ENCODE measurements at places on chromosomes 12 and 14. TPM values are rescaled to one million over a fixed set of nuclear protein-coding genes. Genes with fewer than 3 reads are reported as not detected.

Gene PTGER2
- total RNA-seq: 3.3 TPM

Gene LMNTD1
- total RNA-seq: not detected

Gene CFAP251
- total RNA-seq: 4.3 TPM

Gene ALX1
- total RNA-seq: not detected

Gene BEGAIN
- not detected for total RNA-seq

DNA sequence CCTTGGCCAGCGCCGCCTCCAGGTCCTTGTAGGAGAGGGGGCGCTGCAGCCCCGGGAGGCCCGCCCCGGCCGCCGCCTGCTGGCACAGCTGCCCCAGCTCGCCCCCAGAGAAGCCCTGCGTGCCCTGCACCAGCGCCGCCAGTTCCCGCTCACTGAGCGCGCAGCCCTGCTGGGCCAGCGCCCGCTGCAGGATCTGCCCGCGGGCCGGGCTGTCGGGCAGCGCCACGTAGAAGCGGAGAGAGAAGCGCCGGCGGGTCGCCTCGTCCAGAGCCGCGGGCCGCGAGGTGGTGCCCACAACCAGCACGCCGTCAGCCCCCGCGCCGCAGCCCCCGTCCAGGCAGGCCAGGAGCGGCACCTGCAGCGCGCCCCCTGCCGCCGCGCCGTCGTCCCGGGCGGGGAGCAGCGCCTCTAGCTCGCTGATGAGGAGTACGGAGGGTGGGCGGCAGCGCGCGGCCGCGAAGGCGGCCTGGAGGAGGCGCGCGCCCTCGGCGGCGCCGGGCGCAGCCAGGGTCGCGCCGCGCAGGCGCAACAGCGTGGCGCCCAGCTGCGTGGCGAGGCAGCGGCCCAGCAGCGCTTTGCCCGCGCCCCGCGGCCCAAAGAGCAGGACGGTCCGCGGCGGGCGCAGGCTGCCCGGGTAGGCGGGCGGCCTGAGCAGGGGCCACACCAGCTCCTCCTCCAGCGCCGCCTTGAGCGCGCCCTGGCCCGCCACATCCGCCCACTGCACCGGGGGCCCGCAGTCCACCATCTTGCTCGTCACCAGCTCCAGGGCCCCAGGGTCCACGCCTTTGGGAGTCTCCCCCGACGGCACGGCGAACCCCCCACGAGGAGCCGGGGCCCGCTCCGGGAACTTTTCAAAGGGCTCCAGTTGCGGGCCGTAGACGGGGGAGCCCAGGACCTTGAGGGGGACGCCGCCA is 27.7 kb downstream of the FIGNL2 start:
- DNase-seq: peak; percentile 98

DNA sequence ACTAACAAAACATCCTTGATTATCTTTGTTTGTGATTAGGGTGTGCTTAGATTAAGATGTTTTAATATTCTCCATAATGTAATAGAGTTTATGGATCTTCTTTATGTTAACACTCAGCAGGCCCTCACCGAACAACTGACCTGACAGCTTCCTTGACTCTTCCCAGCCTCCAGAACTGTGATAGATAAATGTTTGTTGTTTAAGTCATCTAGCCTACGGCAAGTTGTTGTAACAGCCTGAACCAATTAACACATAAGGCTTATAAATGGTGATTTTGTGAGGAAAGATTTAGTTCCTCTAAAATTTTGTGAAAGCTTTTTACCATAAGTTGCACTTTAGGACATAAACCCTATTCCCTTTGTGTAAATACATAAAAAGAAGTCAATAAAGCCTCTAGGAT is 156.5 kb upstream of the DCN start:
- no peak for DNase-seq

Gene CIDEB
- 0.36 TPM for total RNA-seq
